Kidney (tissue), 22 donors: ENCODE measurements at places on chromosomes 2 and 18. TPM values are rescaled to one million over a fixed set of nuclear protein-coding genes. Genes with fewer than 3 reads are reported as not detected.

ZC3H6 gene
- total RNA-seq = 17.1 TPM

PLEKHH2 gene
- total RNA-seq = 25.0 TPM

DNA sequence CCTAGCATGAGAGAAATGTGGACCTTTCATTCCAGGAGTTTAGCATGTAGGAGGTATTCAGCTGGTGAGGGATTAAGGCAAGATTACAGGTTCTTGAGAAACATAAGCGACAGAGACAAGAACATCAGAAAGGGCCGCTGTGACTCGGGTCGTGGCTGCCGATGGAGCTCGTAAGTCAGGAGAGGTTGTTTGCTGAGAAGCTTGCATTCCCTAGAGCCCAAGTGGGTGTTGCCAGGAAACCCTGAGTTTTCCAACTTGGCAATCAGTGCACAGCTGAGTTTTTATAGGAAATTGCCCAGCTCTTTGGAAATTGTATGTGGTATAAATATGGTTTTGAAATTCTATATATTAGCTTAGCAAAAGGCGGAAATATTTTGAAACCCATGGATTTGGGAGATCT lies 46.4 kb upstream of the CYP1B1 start:
- no peak for DNase-seq

- no peak for DNase-seq
Observed at GRCh38 chr2:236171181-236171679, 3.0 kb upstream of the GBX2 start.

DNA sequence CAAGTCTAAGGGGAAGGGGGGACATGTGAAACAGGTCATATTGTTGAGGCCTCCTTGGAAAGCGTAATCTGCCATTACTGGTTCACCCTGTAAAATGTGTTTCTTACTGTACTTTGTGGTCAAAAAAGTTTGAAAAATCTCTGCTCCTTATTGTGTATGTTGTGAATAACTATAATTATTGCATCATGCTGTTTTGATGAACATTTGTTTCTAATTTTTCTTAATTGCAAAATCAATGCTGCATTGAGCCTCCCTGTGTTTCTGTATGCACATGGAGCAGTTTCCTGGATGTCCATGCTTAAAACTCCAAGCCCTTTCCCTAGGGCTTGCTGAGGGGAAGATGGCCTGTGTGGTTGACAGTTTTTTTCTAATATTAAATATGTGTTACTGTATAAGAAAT lies 158.6 kb downstream of the RNF144A start:
- DNase-seq = no peak

DNA sequence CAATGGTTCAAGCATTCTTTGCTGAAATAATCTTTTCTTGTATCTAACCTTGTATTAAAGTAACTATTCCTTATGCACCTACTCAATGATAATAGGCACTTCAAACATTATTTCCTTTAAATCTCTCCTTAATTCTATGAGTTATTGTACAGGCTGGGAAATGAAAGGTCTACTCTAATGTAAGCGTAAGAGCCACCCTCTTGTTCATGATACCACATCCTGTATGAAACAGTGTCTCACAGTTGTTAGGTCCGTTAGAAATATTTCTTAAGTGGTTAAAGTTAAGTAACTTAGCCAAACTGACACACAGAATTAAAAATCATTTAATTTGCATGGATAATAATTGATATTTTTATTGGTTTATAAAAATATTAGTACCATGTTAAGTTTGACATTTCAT lies 162.5 kb upstream of the RPRM start:
- DNase-seq = no peak

- no peak for DNase-seq
Observed at GRCh38 chr2:169585673-169586072, 1.5 kb downstream of the PPIG start.

- DNase-seq = no peak
Observed at GRCh38 chr2:119008108-119008507, 66.1 kb downstream of the MARCO start.

DIPK1C gene
- 0.09 TPM for total RNA-seq

GRCh38 chr2:226791056-226791486 lies 8.5 kb downstream of the IRS1 start:
- DNase-seq = peak; percentile 90

GRCh38 chr2:147851244-147851930 lies 6.6 kb downstream of the ACVR2A start:
- no peak for DNase-seq

GRCh38 chr18:56269958-56270357 lies 368.4 kb downstream of the TXNL1 start:
- DNase-seq = no peak

DNA sequence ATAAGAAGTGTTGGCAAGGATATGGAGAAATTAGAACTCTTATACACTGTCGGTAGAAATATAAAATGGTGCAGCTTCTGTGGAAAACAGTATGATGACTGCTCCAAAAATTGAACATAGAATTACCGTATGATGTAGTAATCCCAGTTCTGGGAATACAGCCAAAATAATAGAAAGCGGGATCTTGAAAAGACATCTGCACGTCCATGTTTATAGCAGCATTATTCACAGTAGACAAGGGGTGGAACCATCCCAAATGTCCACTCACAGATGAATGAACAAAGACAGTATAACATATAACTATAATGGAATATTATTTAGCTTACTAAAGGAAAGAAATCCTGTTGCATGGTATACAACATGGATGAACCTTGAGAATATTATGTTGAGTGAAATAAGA lies 257.7 kb downstream of the TDRD15 start:
- DNase-seq = no peak

GRCh38 chr2:143939626-143940330 lies 580.1 kb downstream of the ZEB2 start:
- no peak for DNase-seq

CGREF1 gene
- 3.7 TPM for total RNA-seq

GRCh38 chr2:109721135-109721534 lies 73.0 kb upstream of the RGPD5 start:
- DNase-seq = no peak

SRD5A2 gene
- 0.22 TPM for total RNA-seq

DNA sequence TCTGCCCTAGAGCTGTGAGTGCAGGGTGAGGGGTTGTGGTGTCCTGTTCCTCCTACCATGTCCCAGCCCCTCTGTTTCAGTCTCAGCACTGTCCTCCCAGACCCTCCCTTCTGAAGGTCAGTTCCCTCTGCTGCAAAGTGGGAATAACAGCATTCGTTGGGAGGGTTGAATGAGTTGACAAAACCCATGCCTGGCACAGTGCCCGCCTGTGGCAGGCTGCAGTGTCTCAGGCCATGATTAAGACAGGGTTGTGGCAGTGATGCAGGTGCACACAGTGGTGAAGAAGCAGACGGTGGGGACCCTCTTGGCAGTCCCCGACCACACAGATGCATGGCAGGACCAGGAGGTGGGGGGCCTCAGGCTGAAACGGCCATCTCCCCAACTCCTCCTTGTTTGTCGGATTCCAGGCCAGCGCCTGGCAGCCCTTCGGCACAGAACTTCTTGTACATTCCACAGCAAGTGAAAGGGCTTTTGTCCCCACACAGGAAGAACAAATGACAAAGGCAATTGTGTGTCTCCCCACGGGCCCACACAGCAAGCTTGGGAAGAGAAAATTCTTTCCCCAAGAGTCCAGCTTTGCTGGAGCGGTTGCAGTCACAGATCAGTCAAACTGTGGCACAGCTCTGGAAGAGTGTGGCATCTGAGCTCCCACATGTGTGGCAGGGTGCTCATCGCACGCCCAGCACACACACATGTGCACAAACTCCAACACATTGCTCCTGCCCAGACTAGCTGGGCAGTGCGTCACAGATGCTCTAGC lies 92.0 kb upstream of the MSH2 start:
- DNase-seq = no peak

FRZB gene
- total RNA-seq = 12.9 TPM

DNA sequence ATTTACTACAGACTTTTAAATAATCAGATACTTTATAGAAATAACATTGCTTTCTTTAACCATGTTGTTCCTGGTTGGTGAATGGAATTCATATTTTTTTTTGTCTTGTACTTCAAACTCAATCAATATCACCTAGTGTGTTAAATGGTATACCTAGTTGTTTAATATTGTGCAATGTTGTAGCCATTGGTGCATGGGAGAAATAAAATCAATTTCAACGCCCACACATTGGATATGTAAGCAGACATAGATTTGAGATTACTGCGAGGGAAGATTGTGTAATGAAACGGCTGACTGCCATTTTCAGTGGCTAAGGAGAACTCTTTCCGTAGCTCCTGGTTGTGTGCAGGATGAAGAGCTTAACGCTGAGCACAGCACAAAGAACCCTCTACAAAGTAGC lies 626.1 kb downstream of the TMEM182 start:
- no peak for DNase-seq

NYAP2 gene
- 0.66 TPM for total RNA-seq

RBM44 gene
- 0.72 TPM for total RNA-seq

DBI gene
- 135 TPM for total RNA-seq

GRCh38 chr2:55768991-55769390 lies 75.3 kb upstream of the PNPT1 start:
- no peak for DNase-seq

DNA sequence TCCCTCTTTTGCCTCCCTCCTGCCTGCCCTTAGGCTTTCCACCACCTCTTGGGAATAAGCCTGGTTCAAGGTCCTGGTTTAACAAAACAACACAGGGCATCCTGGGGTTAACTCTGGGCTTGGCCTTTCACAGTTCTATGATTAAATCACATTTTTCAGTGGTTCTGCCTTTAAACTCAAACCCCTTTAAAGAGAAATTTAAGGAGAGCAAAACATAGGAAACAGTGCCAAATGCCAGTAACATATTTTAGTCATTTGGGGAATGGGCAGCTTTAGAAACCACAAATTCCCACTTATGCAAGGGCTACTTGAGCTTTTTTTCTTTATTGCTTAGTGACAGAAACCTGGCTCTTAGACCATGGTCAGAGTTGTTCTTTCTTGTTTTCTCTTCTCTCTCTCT lies 112.2 kb upstream of the FZD5 start:
- no peak for DNase-seq

DNA sequence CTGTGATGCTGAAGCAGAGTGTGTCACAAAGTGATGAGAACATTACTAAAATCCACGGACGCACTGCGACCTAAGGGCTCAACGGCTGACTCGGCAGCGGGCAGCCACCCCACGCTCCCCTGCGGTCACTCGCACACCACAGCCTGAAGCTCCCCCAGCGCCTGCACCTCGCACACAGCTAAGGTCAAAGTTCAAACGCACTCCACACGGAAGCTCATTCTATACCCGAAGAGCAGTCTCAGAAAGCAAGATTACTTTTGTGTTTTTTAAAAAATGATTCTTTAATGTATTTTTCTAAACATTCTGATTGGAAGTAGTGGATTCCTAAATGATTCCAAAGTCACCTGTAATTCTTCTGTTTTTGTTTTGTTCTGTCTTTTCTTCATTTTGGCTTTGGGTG lies 21.7 kb downstream of the ASPRV1 start:
- no peak for DNase-seq

- DNase-seq = no peak
Observed at GRCh38 chr2:227214622-227215041, 50.2 kb downstream of the COL4A3 start.

SLC9A2 gene
- total RNA-seq = 5.9 TPM

- DNase-seq = no peak
Observed at GRCh38 chr2:113112441-113112840, 15.0 kb upstream of the IL1RN start.

GRCh38 chr2:20317197-20317596 lies 33.4 kb downstream of the PUM2 start:
- DNase-seq = no peak

TMEFF2 gene
- total RNA-seq = not detected

- no peak for DNase-seq
Observed at GRCh38 chr2:239223310-239224198, 177.3 kb downstream of the HDAC4 start.

DNA sequence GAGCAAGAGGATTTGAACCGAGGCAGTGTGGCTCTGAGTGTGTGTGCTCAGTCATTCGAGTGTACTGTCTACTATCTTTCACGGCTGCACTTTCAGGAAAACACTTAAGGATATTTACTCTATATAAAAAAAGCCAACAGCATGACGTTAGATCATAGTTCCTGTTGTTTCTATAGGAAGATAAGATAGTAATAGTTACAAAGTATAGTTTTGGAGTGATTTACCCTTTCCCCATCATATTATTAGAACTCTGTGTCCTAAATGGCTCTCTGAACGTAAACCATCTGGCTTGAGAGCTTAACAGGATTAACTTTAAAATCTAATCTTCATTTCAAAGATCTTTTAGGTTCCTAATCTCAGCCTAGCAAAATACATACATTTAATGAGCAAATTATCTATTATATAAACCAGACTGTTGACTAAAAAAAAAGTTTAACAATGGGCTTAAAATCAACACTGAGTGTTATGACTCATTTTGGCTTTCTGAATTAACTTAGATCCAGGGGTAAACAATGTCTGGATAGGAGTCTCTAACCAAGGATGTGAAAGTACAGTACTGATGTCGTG lies 150.3 kb upstream of the DNMT3A start:
- no peak for DNase-seq

DNA sequence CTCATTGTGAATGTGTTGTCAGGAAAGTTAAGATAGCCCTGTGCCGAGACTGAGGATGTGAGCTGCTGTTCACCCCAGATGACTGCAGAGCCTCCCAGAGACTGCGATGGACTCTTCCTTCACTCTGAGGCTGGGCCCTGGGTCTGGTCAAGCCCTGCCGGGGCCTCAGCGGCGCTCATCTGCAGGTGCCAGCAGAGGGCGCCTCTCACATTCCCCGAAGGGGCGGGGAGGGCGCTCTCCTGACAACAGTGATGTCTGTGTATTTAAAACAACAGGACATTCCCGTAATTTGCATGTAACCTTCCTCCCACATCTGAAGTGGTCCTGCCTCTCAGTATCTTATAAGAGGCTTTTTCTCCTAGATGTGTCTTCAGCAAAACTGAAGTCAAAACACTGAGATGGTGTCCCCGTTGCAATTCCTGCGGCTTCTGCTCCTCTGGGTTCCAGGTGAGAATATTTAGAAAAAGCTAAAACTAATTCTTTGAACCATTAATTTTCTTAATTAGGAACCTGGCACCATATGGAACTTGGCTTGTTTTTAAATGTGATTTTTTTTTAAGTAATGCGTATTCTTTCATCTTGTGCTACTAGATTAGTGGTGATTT lies 1377.9 kb downstream of the RPIA start:
- DNase-seq = peak; percentile 29

DES gene
- 74.2 TPM for total RNA-seq
